ENCODE measurements at places on chromosomes 4 and X.

- DNase-seq: no peak
Observed at GRCh38 chrX:132165651-132166050, 37.8 kb upstream of the FRMD7 start.

- no peak for DNase-seq
Observed at GRCh38 chr4:18480928-18481327, 459.4 kb upstream of the LCORL start.

GRCh38 chr4:152462047-152462446 lies 73.8 kb downstream of the FBXW7 start:
- peak; percentile 63 for DNase-seq

DNA sequence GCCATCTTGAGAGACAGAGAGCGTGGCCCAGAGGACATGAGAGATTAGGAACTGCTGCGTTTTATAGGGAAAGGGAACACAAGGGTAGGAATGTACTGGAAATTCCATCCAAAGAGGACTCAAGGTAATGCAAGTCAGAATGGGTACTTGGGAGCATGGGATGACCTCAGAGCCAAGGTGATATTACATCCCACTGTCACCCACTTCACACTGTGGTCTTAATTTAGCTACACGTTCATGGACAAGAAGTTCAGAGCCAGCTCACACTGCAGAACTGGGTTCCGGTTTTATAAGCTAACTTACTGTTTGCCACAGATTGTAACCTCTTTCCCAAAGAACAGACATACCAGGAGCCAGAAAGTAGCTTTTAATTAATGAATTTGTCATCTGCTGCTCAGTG lies 244.7 kb downstream of the CBR4 start:
- no peak for DNase-seq
